ENCODE measurements at places on chromosomes 5 and 9.

GRCh38 chr5:174618589-174618988 is 105.8 kb upstream of the MSX2 start:
- DNase-seq: no peak

DNA sequence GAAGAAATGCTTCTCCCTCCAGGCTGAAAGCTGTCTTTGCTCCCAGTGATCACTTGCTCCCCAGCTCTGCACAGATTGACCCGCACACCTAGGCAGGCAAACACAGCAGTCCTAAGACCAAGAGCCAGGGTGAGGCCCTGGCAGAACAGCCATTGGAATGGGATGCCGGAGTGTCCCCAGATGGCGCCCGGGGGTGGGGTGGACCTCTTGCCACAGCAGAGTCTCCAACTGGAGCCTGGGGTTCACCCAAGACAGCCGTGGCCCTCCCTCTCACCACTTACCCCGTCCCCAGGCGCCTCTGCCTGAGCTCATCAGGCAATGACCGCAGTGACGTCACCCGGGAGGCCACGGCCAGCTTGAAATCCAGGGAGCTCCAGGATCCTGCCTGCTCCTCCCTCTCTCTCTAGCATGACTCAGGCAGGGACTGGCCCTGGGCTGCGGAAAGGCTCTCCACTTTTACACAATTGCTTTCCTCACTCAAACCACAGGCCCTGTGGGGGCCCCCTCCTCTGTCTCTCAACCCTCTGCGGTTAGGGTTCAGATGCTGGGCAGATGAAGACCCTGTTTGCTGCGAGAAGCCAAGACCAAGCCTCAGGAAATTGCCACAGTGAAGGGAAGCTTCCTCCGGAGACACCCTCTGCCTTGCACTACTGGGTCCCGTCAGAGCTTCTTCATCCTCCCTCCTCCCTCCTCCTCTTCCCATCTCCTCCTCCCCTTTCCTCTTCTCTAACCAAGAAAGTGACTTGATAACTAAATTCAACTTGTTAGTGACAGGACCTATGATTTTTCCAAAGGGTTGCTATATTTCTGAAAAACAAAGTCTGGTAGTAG is 24.3 kb upstream of the PTGES start:
- DNase-seq: no peak

GRCh38 chr5:98913911-98914310 is 14.9 kb downstream of the CHD1 start:
- no peak for DNase-seq

DNA sequence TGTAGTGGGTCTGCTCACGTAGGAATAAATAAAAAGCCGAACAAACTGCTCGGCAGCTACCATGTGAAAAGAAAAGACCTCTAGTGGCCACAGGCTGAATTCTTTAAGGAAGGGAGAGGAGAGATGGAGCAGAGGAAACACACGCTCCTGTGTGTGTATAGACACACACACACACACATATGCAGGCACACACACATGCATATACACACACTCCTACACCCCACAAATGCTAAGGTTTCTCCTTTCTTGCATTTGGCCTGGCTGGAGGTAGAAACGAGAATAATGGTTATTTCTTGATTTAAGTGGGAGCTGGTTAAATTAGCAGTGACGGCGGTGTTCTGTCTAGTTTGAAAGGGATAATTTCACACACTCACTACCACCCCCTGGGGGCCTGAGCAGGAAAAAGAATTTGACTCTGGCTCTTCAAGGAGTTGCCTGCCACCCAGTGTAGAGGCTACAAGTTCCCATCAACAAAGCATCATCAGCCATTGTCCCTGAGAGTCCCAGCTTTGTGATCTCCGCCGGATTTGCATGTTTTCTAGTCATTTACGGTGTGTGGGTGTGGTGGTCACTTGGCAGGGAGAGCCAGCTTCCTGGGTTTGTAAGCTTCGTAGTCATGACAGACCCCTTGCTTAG is at the start of gene INSYN2B:
TSS of gene INSYN2B (minus strand) at position 78 of the 636 bp plus-strand sequence. CDS start 96,597 bp downstream, outside the sequence.
- no peak for DNase-seq

DNA sequence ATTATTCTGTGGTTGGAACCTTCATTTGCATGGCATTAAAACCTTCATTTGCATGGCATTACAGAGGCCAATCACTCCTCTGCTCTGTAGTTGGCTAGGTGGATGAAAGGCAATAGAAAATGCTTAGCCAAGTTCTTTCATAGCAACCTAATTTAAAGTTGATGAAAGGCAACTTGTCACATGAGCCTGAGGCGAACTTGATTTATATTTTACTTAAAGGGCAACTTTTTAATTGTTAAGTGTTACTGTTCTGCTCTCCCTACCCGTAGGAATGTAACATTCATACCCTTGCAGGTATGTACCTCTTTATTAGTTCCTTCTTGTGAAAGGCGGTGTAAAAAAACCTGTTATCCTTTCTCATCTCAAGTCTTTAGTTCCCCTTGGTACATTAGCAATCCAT is 7.9 kb upstream of the ERMP1 start:
- no peak for DNase-seq

DNA sequence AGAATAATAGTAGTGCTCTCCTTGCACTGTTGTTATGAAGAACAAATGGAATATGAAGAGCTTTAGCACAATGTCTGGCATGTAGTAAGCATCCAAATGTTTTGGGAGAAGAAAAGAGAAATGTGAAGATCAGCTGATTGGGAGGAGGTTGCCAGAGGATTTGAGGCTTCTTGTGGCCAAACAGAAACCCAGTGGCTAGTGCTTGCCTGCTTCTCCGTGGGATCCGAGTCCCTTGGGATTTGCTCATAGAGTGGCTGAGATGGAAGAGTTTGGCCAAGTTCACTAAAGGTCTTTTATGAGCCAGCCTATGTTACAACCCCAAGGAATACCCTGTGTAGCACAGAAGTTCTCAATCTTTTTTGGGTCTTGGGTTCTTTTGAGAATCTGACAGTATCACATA is 86.0 kb downstream of the ANGPTL2 start:
- no peak for DNase-seq

GRCh38 chr5:31623249-31623648 is 15.7 kb upstream of the PDZD2 start:
- no peak for DNase-seq

DNA sequence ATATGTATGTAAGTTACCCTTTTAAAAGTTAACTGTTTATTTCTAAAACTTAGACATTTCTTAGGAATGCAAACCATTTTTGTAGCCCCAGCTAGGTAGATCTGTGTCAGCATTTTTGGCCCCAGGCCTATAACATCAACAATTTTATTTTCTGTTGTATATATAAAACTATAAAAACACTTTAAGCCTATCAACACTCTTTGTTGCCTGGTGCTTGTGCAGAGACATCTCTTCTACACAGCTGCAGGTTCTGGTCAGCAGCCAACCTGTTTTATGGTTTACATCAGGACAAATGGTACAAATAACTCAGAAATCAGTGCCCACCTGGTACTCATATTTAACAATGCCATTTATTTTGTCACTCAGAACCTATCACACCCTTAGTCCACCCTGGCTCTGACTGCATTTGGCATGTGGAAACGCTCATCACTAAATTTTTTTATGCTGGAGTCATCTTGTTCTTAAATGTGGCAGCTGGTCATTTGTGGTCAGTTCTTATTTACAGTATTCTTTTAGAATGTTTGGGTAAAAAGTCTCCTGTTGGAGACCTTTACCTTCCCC is 173.4 kb downstream of the DNAH5 start:
- DNase-seq: no peak

GRCh38 chr5:76763136-76763535 is 47.2 kb downstream of the F2R start:
- DNase-seq: no peak

- peak; percentile 88 for DNase-seq
These were observed at the start of gene PRKAA1 for GRCh38 chr5:40798012-40798800. TSS of gene PRKAA1 (minus strand) at chr5:40798374. CDS start at chr5:40798189, 185 bp downstream.

- DNase-seq: no peak
These were observed 727 bp downstream of the TRIM7 start for GRCh38 chr5:181204113-181204825.

GRCh38 chr9:108645520-108645919 is 210.3 kb downstream of the ACTL7B start:
- no peak for DNase-seq

DNA sequence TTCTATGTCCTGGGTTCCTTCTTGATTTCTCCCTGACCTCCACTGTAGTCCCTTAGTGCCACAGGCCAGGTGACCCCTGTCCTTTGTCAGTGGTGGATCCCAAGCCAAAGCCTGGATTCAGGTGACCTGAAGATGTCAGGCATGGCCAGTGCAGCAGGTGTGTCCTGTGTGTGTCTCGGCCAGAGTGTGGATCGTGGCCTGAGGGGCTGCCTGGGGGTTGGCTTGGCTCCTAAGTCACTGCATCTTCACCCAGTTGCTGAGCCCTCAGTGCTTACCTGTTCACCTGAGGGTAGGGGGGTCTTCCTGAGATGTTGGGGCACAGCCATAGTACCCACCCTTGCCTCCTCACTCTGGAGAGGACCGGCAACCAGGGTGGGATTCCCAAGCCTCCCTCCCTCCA is 61.8 kb upstream of the PITX1 start:
- no peak for DNase-seq

DNA sequence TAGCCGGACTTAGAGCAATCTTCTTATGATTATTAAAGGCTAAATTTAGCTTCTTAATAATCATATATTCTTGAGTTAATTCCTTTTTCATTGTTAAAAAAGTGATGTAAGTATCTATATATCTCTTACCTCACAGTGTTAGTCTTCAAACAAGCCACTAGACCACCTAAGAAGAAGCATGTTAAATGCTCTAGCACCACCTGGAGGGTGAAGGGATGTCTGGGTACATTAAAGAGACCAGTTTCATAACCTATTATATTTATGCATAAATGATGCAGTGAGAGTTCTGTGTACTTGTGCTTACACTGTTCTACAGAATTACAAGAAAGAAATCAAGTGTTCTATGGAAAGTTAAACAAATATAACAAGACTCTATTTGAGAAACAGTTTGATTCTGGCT is 55.9 kb upstream of the SLCO6A1 start:
- no peak for DNase-seq

GRCh38 chr5:135253601-135254178 is 145.3 kb downstream of the MACROH2A1 start:
- DNase-seq: no peak

DNA sequence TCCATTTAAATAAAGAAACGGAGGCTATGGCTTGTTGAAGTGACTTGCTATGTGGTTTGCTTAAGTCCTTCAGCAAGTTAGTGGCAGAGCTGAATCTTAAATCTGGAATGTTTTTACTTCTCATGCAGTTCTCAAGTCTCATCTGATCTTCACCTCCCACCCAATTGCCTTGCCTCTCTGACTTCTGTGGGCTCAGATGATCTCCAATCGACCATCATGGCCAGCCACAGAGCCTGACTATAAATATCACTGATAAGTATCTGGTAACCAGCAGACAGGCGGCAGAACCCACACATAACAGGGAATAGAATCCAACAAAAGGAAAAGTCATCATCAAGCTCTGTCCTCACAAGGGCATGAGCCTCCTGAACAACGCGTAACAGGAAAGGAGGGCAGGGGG is 149.9 kb downstream of the FAM114A2 start:
- no peak for DNase-seq

GRCh38 chr9:115183436-115183835 is 65.5 kb upstream of the TNC start:
- no peak for DNase-seq

DNA sequence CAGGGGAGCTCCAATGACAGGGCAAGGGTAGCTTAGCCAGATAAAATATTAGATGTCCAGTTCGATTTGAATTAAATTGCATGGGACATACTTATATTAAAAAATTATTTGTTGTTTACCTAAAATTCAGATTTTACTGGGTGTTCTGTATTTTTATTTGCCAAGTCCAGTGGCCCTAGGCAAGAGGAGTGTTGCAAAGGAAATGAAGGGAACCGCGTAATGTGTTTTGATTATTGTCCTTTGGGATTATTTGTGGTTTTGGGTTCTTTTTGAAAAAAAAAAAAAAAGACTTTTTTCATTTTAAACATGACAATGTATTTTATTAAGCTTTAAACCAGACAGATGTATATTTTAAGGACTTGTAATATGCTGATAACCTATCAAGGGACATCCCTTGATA is 179.3 kb downstream of the C9orf152 start:
- no peak for DNase-seq

GRCh38 chr5:102068870-102069269 is 227.2 kb downstream of the SLCO4C1 start:
- no peak for DNase-seq

DNA sequence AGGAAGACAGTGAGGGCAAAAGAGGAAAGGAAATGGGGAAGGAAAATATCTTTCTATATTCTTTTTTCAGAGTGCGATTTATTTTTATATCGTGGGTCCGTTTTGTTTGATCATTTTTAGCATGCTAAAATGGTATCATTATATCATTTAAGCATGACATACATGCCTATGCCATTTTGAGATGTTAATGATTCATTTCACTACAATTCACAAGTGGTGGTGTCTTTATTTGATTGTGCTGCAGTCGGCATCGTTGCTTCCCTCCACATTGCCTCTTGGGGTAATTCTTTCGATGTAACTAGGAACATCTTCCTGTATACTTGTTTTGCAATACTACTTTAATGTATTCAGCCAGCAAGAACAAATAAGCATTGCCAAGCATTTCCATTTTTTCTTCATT is 145.2 kb downstream of the CFAP90 start:
- DNase-seq: no peak

DNA sequence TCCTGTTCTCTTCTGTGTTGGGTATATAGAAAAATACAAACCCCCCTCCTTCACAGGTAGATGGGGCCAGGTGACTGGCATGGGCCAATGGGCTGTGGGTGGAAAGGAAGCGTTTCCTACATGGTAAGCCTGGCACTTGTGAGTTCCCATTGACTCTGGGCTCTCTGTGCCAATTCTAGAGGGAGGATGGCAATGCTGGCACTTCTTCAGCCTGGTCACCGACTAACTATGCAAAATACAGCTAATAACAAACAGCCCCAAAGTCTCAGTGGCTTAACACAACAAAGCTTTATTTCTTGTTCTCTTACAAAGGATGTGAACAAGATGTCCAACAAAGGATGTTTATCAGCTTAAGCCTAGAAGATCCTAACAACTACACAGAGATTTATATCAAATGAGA is 258.1 kb downstream of the SYK start:
- DNase-seq: no peak

- no peak for DNase-seq
These were observed 42.0 kb upstream of the ADRA1B start for GRCh38 chr5:159874263-159874662.

DNA sequence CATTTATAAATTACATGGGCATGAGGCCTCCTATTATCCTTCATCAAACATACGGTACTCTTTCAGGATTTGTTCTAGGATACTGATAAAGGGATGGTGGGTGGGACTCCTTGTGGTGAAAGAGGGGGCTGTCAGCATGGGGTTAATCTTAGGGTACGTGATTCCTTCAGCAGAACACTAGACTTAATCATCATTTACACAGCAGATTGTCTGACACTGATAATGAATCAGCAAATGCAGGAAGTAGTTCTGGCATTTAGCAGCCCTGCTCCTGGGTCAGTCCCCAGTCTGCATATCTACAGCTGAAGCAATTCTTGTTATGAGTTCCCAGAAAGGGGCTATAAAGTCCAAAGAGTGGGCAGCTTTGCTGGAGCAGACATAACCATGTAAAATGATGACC is 384.6 kb downstream of the SPOCK1 start:
- DNase-seq: no peak

Measured in CD4-positive, alpha-beta memory T cell (primary cell).